ENCODE measurements at places on chromosomes 11 and 22.

GRCh38 chr11:111514216-111515031, at the start of gene HOATZ:
Gene HOATZ (plus strand): TSS chr11:111514778. CDS start chr11:111514785, 7 bp downstream.
- DNase-seq, result no peak

- DNase-seq, result no peak
Observed at GRCh38 chr11:57487920-57488659, 27.4 kb downstream of the SLC43A1 start.

GRCh38 chr11:47071791-47072261, 104.9 kb downstream of the ARFGAP2 start:
- DNase-seq, result no peak

DNA sequence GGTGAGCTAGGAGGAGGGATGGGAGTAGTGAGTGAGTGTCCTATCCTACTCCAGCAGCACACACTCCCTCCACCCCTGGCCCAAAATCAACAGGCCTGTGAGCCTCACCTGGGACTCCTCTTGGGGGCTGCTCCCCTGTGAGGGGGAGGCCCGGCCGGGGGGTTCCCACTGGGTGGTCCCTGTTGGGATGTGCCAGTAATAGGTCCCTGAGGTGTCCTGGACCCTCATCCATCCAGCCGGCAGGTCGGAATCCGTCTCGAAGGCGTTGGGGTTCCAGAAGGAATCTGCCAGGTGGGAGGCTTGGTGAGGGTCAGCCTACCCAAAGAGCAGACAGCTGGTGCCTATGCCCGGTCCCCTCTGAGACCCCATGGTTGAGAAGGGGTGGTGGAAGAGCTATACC, 13.3 kb downstream of the SMPD1 start:
- no peak for DNase-seq

DNA sequence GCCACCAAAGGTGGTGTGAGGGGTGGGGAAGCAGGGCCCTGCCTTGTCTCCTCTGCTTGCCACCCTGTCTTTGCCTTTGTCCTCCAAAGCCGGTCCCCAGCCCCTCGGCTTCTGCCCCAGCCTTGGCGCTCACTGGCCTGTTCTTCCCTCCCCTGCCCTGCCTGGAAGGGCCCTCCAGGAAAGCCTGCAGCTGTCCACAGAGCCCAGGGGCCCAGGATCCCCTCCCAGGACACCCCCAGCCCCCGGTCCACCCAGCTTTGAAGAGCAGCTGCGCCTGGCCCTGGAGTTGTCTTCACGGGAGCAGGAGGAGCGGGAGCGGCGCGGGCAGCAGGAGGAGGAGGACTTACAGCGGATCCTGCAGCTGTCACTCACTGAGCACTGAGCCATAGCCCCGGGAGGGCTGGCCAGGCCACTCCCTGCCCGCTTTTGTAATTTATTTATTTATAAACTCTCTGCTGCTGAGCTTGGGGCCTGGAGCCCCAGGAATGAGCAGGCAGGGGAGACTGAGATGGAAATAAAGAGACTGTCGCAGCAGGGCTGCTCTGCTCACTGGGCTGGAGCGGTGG, 1.3 kb upstream of the SSH3 start:
- peak; percentile 59 for DNase-seq

Measured in brain pericyte (primary cell).